Stimulated activated CD4-positive, alpha-beta T cell treated with anti-CD3 and anti-CD28 coated beads, Interleukin-4, amount 100 ng/mL, for 1 hour (primary cell): ENCODE measurements at places on chromosomes 1 and 21.

- no peak for DNase-seq
Measured at GRCh38 chr1:98399218-98399617, 262.3 kb upstream of the SNX7 start.

- no peak for DNase-seq
Measured at GRCh38 chr1:217953330-217953729, 322.2 kb downstream of the SPATA17 start.

DNA sequence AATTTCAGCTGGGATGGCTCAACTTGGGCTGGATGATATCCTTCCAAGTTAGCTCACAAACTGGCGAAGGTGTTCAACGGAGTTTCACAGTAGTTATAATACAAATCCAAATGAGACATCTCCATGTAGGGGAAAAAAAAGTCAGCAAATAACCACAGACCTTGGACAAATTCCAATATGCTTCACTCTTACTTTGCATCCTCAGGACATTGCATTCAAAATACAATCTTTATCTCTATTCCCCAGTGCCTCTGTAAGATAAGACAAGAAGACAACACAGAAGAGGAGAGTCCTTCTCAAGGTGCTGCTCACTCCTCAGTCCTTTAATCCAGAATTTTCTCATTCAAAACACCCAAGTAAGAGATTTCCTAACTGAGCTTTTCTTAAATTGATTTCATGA, 1797.7 kb downstream of the MRPL39 start:
- no peak for DNase-seq

DNA sequence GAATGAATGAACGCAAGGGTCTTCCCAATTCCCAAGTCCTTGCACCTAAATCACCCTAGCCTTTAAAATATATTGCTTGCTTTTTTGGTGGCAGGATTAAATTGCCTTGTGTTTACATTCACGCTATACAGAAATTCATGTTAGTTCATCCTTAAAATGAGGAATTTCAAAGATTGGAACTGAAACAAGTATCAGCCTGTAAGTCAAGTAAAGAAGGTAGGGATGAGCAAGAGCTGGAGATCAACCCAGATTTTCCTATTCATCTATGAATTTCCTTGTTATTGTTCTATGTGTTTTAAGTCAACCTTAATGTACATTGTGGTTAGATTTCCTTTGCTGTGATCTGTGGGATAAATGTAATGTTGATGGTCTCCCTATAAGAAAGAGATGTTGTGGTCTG, 248.2 kb downstream of the NFIA start:
- DNase-seq = no peak

GRCh38 chr1:119731741-119732430, 20.2 kb downstream of the PHGDH start:
- DNase-seq = no peak

DNA sequence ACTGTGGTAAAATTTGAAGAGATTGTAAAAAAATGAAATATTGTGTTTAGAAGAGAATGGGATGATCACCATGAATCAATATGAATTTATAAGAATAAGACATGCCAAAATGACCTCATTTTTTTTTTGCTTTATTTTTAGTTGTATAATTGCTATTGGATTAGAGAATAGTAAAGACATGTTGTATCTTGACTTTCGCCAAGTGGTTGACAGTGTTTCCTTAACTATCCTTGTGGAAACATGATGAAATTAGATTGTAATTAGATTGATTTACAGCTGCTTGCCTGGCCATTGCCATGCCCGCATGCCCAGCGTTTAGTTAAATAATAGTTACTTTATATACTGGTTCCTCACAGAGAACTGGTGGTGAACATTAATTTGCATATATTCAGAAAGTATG, 154.9 kb downstream of the MAGI3 start:
- no peak for DNase-seq

- no peak for DNase-seq
Measured at GRCh38 chr1:30299393-30299792, 424.0 kb downstream of the MATN1 start.

- DNase-seq = no peak
Measured at GRCh38 chr1:100930494-100930893, 34.6 kb downstream of the SLC30A7 start.

DNA sequence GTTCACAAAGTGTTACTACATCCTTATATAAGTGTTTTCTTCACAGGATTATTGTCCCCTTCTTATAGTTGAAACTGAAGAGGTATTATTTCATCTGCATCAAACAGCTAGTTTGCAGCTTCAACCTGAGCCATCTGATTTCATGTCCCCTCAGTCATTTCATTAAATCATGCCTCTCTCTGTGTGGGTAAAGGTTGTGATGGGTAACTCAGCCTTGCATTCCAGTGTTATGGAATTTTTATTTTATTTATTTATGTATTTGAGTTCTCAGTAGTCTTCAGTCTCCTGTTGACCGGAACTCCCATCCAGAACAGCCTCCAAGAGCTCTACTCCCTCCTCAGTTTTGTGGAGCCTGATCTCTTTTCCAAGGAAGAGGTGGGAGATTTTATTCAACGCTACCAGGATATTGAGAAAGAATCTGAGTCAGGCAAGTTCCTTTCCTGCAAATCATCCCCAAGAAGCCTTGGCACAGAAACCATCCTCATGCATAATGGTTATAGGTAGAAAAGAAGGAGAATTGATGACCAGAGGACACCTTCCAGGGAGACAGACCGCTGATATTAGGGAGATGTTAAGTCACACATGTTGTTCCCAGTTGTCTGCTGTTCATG, 21.8 kb downstream of the CHD1L start:
- DNase-seq = no peak

- DNase-seq = no peak
Measured at GRCh38 chr1:224234017-224234416, 51.0 kb downstream of the DEGS1 start.

GRCh38 chr1:204709960-204710912, 24.7 kb upstream of the LRRN2 start:
- DNase-seq = no peak

DNA sequence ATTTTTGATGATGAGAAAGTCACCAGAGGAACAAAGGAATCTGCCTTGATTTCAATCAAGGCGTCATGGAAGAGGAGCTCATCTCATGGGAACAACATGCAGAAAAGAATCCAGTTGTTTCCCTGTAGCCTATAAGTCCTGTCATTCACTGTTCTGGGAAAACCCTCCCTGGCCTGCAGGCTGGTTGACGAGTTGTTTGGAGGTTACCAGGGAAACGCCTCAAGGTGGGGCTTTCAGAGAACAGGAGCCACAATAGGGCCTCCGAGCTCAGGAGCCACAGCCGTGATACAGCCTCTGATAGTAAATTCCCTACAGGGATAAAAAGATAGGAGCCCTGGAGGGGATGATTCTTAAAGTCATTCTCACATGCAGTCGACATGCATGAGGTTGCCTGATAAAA, 135.2 kb downstream of the PSMG1 start:
- no peak for DNase-seq

- DNase-seq = no peak
Measured at GRCh38 chr21:33801424-33802405, 113.9 kb downstream of the ATP5PO start.

- DNase-seq = no peak
Measured at GRCh38 chr21:27805696-27806095, 838.8 kb upstream of the ADAMTS5 start.

GRCh38 chr1:204725821-204726448, 40.4 kb upstream of the LRRN2 start:
- DNase-seq = no peak

DNA sequence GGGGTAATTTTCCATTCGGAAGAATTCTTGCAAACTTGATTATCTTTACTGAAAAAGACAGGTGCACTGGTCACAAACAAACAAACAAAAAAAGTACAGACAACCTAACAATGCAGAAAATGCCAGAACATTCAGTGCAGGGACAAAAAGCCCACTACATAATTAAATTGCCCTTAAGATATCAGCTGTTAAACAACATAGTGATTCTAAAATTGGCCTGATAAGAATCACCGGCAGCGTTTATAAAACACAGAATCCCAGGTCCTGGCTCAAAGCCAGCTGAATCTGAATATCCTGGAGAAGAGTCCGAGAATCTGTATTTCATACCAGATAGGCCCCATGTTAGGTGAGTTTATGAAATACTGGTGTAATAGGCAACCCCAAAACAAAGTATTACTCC, 6.1 kb downstream of the PLPP3 start:
- DNase-seq = no peak

GRCh38 chr1:31991182-31991581, 22.5 kb upstream of the KHDRBS1 start:
- no peak for DNase-seq

GRCh38 chr1:60747353-60747752, 335.0 kb upstream of the NFIA start:
- no peak for DNase-seq

DNA sequence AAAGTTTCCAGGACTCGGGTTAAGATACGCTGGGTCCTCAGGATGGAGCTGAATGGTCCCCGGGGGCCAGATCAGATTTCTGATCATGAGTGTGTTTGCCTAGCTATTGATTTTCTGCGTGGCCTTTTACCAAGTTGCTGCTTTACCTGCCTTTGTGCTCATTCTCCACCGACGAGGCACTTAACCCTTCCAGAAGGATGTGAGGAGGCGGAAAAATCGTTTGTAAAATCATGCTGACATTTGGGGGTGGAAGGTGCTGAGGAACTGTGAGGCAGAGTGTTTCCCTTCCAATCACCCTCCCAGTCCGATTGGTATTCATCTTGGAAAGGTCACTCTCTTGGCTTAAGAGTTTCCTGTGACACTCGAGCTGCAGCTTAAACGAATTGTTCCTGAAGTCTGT, 337.1 kb upstream of the KAZN start:
- DNase-seq = no peak

GRCh38 chr1:183871601-183872000, 66.7 kb downstream of the RGL1 start:
- DNase-seq = no peak

GRCh38 chr1:200228081-200228480, 181.8 kb downstream of the ZNF281 start:
- DNase-seq = no peak

DNA sequence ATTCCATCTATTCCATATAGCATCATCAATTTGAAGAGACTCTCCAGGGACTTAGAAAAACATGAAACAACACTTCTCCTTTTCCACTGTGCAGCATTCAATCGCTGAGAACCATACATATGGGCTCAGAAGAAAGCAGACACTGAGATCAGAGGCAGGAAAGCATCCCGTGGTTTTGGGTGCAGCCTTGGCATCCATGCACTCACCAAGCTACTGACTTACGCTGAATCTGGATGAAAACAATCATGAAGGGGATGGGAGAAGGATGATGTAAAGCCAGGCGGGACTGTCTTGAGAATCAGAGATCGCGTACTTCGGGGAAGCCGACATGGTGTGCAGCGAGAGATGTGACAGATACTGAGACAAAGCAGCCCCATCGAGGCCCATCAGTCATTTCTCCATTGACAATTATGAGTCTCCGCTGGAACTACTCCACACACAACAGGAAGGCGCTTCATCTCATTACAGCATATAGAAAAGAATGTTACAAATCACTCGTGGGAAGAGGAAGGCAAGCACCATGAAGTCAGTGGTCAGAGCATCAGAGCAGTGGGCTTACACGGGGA, 2.3 kb upstream of the TIAM1 start:
- DNase-seq = no peak

GRCh38 chr1:75310067-75310466, 175.9 kb downstream of the LHX8 start:
- DNase-seq = no peak

GRCh38 chr1:198072177-198072576, 84.6 kb upstream of the NEK7 start:
- no peak for DNase-seq

DNA sequence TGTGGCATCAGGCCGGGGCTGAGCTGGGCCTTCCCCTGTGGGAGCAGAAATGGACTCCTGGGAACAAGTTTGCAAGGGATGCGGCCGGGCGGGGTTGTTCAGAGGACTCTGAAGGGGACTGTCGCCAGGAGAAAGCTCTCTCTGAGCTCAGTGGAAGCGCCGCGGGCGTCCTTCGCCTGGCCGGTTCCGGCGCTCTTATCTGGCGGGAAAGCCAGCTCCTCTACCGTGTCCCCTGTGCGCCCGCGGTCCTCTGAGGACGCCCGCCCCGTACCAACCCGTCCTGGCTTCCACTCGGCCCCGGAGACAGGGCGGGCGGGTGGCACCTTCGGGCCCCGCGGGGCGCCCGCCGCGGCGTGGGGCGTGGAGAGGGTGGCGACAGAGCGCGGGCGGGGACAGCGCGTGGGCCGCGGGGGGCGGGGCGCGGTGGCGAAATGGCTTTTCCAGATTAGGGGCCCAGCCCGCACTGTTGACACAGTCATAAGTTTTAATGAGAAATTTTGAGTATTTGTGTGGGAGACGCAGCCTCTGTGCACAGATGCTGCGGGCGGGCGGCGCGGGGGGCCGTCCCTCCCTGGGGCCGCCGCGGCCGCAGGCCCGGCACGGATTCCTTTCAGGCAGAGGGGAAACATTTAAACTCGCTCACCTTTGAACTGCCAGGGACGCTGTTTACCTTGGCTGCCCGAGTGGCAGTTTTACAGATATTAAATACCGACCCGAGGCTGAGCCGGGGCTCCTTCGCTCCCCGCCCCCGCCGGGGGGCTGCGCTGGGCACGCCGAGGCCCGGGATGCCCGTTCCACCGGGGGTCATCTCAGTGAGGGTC, 70.2 kb downstream of the FOXD2 start:
- DNase-seq = peak; percentile 39

DNA sequence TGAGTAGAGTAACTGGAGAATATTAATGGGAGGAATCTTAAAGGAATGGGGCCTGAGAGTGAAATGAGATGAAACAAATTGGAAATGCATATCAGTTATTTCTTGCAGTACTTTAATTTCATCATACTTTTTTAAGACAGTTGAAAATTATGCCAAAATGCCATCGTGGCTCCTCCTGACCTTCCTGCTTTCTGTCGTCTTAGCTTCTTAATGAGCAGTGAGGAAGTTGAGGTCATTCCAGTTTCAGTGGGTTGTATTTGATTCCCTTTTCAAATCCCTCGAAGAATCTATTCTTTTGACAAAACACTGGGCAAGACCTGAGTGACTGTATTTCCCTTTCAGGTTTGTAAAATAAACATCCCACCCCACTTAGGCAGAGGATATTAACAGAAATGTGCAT, 134.9 kb upstream of the MAP1LC3C start:
- no peak for DNase-seq

DNA sequence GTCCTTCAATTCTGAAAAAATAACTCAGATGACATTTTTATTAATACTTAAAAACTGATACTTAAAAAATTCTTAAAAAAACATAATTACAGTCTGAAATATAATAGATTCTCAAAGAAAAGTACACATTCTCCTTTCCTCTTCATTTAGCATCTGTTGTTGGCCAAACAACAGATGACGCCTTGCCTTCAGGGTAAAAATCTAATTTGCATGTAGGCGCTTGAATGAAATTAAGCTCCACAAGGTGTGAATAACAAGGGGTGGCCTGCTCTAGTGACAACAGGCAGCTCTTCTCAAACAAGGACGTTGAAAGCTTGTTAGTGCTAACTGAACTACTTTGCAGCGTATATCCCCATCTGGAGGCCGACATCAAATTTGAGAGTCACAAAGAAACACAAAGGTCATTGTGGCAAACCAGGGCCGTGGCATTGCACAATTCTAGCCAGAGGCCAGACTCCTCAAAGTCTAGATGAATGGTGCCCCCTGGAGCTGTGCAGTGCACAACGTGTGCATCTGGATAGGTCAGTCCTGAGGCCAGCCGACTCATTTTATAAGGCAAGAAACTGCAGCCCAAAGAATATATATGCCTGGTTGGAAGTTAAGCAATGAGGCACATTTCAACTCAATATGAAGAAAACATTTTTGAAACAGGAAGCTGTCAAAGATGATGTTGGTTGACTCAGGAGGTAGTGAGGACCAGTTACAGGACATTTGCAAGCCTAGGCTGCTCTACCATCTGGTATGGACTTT, 459.2 kb upstream of the RUNX1 start:
- no peak for DNase-seq
